ENCODE measurements at places on chromosomes 5 and 9.

DNA sequence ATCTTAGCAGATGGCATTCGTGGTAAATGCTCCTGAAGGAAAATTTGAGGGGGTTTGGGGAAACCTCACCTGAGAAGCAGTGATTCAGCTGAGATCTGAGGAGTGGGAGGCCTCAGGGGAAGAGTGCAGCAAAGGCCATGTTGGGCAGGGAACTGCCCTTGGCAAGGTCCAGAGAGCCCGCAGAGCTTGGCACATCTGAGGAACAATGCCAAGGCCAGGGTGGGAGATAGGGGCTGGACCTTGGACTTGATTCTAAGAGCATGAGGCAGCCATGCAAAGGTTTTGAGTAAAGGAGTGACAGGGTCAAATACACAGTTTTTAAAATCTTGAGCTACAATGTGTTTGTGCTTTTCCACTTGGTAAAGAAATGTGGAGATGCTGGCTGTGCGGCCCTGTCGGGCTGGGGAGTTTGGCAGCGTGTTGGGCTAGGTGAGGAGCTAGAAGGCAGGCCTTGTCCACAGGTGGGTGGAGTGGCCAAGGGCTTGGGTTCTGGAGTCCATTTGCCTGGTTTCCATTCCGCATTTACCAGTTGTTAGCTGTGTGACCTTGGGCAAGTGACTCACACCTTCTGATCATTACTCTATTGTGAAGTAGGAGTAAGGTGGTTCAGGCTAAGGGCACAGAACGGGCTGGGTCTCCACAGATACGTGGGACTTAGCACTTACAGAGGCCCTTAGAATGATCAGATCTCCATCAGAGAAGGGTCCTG is 6.1 kb downstream of the TBC1D13 start:
- no peak for DNase-seq

DNA sequence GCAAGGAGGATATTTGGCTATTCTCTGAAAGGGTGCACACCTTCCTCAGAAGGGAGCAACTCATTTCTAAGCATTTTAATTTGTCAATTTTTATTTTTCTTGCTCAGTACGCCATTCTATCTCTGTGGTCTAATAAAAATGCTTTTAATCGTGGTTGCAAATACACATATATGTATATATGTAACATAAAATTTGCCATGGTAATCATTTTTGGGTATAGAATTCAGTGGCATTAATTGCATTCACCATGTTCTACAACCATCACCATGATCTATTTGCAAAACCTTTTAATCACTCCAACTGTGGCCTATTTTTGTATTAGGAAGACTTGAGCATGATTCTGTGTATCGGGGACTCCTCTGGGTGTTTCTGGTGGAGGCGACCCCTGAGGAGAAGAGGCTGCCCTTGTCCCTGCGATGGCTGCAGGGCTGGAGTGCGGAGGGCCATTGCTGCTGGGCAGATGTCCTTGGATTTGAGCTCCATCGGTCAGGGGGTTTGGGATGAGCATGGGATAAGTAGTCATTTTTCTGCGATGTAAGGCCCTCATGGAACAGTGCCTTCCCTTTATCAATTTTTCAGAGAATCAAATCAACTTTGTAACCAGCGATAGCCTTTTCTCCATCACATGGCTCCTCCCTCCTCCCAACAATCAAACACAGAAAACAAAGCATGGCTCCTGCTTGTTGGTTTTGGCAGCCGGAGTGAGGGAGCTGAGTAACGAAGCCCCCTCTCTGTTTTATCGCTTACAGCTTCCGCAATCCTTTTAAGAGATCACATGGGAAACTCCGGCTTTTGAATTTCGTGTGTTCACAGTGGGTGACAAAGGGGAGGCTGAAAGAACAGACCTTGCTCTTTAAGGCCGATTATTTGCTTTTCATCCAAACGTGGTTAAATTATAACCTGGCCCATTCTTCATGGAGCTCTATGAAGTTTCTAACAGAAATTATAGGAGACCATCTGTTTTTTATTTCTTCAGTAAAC is 187.3 kb downstream of the TENT4A start:
- no peak for DNase-seq

GRCh38 chr9:69317894-69318293 is 7.1 kb upstream of the ENTREP1 start:
- DNase-seq: no peak

GRCh38 chr9:111799915-111800526 is 5.3 kb upstream of the SHOC1 start:
- no peak for DNase-seq

DNA sequence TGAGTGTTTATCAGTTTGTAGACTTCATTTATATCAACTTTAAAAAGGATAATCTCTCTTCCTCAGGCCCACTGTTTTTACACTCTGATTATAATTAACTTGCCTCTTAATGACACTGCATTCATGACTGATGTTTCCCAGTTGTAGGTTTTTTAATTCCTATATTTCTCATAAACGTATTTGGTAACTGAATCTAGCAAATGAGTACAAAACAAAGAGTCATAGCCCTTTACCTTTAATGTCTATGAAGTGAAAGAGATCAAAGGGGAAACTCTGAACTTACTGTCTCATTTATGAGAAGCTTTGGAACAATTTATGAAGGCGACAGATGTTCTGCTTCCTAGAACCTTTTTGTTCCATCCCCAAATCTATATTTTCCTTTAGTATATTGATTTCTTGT is 56.6 kb upstream of the ABCA1 start:
- no peak for DNase-seq

DNA sequence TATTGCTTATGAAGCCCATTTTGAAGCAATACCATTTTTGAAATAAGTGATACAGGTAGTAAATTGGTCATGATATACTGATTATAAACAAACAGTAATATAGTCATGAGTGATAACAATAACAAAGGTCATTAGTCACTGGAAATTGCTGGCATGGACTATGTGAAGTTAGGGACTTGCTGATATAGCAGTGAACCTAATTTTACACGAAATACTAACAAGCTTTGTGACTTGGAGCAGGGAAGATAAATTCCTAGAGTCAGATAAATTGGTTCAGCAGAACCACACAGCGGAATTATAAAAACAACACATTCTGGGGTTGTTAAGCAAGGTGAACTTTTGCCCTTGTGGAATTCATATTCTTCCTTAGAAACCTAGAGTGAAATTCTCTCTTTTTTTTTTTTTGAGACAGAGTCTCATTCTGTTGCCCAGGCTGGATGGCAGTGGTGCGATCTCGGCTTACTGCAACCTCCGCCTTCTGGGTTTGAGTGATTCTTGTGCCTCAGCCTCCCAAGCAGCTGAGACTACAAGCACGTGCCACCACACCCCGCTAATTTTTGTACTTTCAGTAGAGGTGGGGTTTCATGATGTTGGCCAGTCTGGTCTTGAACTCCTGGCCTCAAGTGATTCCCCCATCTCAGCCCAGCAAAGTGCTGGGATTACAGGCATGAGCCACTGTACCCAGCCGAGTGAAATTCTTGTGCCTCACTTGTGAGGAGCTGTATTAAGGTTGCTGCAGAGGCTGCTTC is 6.0 kb downstream of the UGCG start:
- no peak for DNase-seq

DNA sequence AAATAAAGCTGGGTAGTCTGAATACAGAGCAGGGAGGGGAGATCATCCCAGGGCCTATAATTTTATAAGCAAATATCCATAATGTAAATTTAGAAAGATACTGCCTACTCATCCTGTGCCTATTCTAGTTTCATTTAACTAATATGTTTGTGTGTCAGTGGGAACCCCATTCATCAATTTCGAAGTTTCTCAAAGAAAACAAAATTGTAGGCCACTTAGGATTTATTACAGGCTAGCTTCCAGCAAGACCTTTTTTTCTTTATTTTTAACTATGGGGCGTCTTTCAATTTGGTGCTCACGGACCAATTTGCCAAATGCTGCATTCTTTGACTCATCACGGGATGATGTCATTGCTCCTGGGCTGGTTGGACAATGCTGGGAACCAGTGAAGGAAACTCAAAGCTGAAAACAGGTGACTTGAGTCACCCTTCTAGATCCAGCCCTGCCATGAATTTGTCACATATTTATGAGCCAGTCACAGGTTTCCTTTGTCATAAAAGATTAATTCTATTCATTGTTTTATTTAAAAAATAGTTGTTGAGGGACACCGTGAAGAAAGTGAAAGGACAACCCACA is 13.4 kb downstream of the PCSK5 start:
- DNase-seq: no peak

DNA sequence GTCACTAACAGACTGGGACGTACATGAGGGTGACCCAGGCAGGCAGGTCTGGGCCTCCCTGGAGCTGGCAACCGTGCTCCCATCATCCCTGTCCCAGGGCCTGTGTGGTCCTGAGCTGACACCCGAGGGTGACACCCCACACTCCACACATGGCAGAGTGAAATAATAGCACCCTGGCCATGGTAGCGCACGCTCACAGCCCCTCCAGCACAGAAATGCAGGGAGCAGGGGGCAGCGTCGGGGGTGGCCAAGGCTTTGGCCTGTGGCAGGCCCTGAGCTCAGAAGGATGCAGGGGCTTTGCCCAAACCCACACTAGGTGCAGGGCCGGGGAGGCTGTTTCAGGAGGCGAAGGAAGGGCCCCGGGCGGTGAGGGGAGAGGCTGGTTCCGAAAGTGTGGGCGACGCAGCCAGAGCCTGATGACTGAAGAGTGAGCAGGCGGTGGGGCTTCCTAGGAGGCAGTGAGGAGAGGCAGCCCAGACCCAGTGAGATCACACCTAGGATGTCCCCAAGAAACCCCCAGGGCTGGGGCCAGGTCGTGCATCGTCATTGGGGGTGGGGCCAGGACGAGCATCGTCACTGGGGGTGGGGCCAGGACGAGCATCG is 12.9 kb downstream of the OR2V2 start:
- DNase-seq: peak; percentile 7

Measured in OCI-M1 (cell line).